ENCODE measurements at places on chromosomes 3 and 15.

DNA sequence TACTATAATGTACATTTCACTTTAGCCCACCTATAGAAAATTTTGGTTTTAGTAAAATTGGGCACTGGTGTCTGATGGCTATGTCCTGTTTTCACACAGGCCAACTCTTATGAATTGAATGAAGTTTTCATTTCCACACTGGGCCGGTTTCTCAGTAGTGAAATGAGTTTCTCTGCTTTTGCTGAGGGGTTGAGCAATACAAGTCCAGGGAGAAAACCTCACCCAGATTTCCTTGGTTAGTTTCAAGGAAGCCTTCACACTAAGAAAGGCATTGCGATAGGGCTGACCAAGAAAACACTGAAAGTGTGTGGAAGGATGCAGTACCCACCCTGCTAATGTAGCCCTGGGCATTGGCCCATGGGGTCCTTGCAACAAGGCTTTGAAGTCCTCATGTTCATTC is 331.5 kb upstream of the CFAP20DC start:
- DNase-seq: no peak

DNA sequence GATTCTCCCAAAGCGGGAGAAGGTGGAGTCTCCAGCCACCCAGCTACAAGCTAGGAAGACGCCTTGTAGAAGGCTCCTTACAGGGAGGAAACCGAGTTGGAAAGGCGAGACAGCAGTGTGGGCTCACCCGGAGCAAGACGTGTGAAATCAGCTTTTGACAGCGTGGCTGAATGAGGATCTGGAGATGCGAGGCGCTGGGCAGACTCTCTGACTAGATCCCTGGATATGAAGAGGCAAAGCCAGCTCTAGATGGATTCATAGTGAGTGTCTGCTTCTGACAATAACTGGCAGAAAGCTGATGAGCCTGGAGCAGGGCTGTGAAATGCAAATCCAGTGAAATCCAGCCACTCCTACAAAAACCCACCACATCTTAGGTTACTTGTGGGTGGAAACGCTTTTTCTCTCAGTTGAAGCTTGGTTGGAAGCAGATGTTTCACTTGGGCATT is 41.0 kb downstream of the GOLGA6A start:
- DNase-seq: no peak

GRCh38 chr3:13818919-13819318 is 61.0 kb downstream of the WNT7A start:
- no peak for DNase-seq

DNA sequence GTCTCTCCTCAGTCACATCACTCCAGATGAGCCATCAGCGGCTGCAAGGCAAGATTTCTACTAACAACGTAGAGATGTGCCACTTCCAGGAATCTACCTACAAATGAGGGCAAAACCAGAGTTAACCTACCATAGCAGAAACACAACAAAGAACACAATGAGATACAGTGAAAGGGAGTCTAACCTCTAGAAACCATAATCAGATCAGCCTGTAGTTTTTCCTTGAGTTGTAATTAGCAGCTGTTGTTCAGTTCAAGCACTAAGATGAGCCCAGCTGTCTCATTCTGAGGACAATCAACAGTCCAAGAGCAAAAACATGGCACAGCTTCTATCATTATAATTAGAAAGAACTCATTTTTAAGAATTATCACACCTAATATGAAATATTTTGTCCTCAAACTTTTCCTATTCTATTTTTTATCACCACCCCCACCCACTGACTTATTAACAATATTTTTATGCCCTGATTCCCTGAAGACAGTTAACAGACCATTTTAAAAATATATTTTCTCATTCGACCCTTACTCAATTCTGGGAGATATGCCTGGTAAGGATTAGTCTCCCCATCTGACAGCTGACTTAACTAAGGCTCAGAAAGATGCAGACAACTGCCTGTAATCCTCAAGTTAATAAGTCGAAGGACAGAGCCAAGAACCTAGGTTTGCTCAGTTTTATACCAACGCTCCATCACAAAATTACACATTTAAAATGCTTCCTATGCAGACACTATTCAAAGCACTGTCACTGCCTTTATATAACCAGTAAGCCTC is 50.1 kb downstream of the MAGI1 start:
- no peak for DNase-seq
